ENCODE measurements at places on chromosomes 1 and 21. TPM values are rescaled to one million over a fixed set of nuclear protein-coding genes. Genes with fewer than 3 reads are reported as not detected.

The KRTAP7-1 gene
- not detected for total RNA-seq

The KCNJ9 gene
- not detected for total RNA-seq

The PGBD2 gene
- total RNA-seq, result 7.6 TPM

The PODN gene
- not detected for total RNA-seq

The SYCP1 gene
- total RNA-seq, result not detected

The SMIM1 gene
- total RNA-seq, result 0.66 TPM

All from activated CD4-positive, alpha-beta T cell treated with anti-CD3 and anti-CD28 coated beads, Interleukin-2, amount 10 ng/mL, durations not matched to agents 24 days and 14 days (primary cell).